ENCODE measurements at places on chromosomes 1 and 21. TPM values are rescaled to one million over a fixed set of nuclear protein-coding genes. Genes with fewer than 3 reads are reported as not detected.

The PTGFR gene
- total RNA-seq: 1.6 TPM

The PYHIN1 gene
- total RNA-seq: 1.7 TPM

The CFAP298 gene
- 30.1 TPM for total RNA-seq

The FBLIM1 gene
- total RNA-seq: 46.0 TPM

The GPR89A gene
- total RNA-seq: 6.9 TPM

The BRDT gene
- not detected for total RNA-seq

The HFM1 gene
- total RNA-seq: not detected

- H3K36me3 ChIP-seq: no peaks in the 10 kb centered on the region
- no peak for DNase-seq
- no peak overlapping the region for H3K27ac ChIP-seq
- H3K27me3 ChIP-seq: no peaks in the 10 kb centered on the region
- peaks cover 26% of the 10 kb centered on the region for H3K4me1 ChIP-seq
- no peak overlapping the region for H3K4me3 ChIP-seq
These were observed 118.7 kb downstream of the CASZ1 start for GRCh38 chr1:10677491-10678391.

GRCh38 chr1:210796421-210796820 lies 337.5 kb downstream of the KCNH1 start:
- peaks cover 4% of the 10 kb centered on the region for H3K4me1 ChIP-seq
- DNase-seq: no peak
- H3K27me3 ChIP-seq: no peaks in the 10 kb centered on the region

GRCh38 chr1:174367892-174368291 lies 79.9 kb upstream of the GPR52 start:
- DNase-seq: no peak
- H3K4me3 ChIP-seq: no peak overlapping the region
- no peak overlapping the region for H3K27ac ChIP-seq

DNA sequence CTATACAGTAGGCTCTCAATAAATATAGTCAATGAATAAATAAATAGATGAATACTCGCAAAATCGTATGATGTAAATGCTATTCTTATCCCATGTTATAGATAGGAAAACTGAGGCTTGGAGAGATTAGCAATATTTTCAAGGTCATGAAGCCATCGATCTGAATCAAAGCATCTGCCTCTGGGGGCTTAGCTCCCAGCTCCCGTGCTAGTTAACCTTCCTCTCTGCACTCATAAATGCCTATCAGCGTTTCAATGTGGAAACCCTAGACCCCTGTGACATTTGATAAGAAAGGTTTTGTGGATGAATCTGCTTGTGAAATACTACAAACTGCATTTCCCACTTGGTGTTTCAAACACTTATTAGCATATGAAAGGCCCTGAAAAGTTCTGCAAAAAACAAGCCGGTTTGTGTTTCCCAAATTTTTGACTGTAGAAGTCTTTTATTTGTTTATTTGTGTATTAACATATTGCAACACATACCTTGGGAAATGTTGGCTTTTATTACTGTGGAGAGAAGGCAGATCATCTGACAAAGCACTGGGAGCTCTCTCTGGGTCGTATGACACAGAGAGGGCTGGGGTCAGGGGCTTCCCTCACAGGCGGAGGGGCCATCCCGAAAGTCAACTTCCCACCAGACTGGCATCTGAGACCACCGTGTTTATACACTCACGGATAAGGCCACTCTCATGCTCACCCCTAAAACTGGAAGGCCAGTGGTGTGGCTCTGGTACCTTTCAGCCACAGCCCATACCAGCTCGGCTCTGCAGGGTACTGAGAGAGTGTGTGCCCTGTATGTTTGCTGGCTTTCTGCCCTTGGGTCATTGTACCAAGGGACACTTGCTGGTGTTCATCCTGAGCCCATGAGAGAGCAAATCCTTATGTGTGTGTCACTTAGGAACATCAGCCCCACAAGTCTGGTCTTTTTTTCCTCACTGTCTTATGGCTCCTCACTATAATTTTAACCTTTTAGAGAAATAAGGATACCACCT lies 993 bp upstream of the PROK1 start:
- H3K27ac ChIP-seq: no peak overlapping the region
- H3K4me3 ChIP-seq: no peak overlapping the region
- no peaks in the 10 kb centered on the region for H3K4me1 ChIP-seq
- H3K36me3 ChIP-seq: no peaks in the 10 kb centered on the region
- DNase-seq: no peak

DNA sequence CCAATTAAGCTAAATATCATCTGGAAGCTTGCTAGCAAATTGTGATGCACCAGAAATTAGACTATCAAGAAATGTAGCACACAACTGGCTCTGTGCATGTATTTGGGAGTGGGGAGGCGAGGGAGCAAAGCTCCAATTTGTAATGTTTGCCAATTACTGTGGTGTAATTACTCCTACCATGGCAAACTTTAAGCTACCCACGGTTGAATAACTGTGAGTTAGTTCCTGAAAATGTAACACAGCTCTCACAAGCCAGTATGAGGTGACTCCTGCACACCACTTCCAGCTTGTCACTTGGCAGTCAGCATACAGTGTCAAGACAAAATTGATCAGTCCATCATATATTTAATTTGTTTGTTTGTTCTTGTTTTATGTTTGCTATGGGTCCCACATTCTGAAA lies 141.2 kb downstream of the TM2D1 start:
- DNase-seq: no peak
- H3K27ac ChIP-seq: no peak overlapping the region
- H3K36me3 ChIP-seq: no peaks in the 10 kb centered on the region
- H3K4me3 ChIP-seq: no peak overlapping the region
- H3K4me1 ChIP-seq: peaks cover 2% of the 10 kb centered on the region

GRCh38 chr1:47555841-47556560 lies 118.2 kb downstream of the FOXD2 start:
- DNase-seq: no peak
- no peaks in the 10 kb centered on the region for H3K27me3 ChIP-seq
- H3K36me3 ChIP-seq: no peaks in the 10 kb centered on the region
- no peak overlapping the region for H3K4me3 ChIP-seq
- no peak overlapping the region for H3K27ac ChIP-seq

- no peak overlapping the region for H3K27ac ChIP-seq
- H3K27me3 ChIP-seq: no peaks in the 10 kb centered on the region
- H3K36me3 ChIP-seq: no peaks in the 10 kb centered on the region
- DNase-seq: no peak
- H3K4me3 ChIP-seq: no peak overlapping the region
These were observed 199.4 kb downstream of the ZC3H11B start for GRCh38 chr1:219413536-219413935.

DNA sequence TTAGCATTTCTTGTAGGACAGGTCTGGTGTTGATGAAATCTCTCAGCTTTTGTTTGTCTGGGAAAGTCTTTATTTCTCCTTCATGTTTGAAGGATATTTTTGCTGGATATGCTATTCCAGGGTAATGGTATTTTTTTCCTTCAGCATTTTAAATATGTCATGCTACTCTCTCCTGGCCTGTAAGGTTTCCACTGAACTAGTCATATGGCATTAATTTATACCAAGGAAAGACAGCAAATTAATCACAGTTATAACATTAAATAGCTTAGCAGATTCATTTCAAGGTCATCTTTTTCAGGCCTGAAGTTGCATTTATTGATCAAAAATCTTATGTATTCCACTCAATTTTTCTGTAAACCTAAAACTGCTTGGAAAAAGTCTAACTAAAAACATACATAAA lies 54.9 kb downstream of the AK5 start:
- no peaks in the 10 kb centered on the region for H3K27me3 ChIP-seq
- H3K36me3 ChIP-seq: no peaks in the 10 kb centered on the region
- H3K27ac ChIP-seq: no peak overlapping the region
- H3K4me1 ChIP-seq: no peaks in the 10 kb centered on the region

- no peaks in the 10 kb centered on the region for H3K27me3 ChIP-seq
- H3K4me1 ChIP-seq: no peaks in the 10 kb centered on the region
- no peak overlapping the region for H3K4me3 ChIP-seq
These were observed 19.0 kb upstream of the C1orf105 start for GRCh38 chr1:172401477-172401876.

GRCh38 chr1:15755021-15755645 lies 3.5 kb upstream of the FBLIM1 start:
- no peak overlapping the region for H3K4me3 ChIP-seq
- H3K27ac ChIP-seq: no peak overlapping the region
- H3K4me1 ChIP-seq: peaks cover 50% of the 10 kb centered on the region
- DNase-seq: no peak
- peaks cover 3% of the 10 kb centered on the region for H3K27me3 ChIP-seq
- H3K36me3 ChIP-seq: no peaks in the 10 kb centered on the region

DNA sequence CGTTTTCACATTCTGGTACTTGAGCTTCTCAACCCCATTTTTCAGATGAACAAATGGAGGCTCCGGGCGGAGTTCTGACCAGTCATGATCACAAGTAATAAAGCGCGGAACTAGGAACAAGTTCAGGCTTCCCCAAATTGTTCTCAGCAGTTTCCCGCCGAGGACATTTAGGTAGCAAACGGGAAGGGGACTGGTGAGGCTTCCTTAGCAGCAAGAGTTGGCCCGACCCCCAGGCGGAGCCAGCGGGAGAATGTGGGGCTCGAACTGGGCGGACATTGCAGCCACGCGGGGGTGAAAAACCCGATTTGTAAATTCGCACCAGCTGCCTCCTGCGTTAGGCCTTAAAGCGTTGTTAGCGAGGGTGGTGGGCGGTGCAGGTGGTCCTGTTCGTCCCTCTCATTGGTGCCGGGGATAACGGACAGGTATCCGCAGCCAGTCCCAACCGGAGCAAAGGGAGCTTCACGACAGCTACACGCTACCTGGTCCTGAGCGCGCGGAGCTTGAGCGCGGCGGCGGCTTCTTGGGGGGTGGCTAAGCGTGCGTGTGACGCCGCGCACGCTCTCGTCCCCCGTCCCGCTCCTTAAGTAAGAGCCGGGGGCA lies 15.3 kb downstream of the SEMA6C start:
- peak; percentile 39 for DNase-seq
- peaks cover 27% of the 10 kb centered on the region for H3K4me1 ChIP-seq
- no peaks in the 10 kb centered on the region for H3K36me3 ChIP-seq
- no peaks in the 10 kb centered on the region for H3K27me3 ChIP-seq

All from esophagus squamous epithelium (tissue), 5 donors.